ENCODE measurements at places on chromosomes 7 and 10.

- no peak for DNase-seq
These were observed 2.9 kb upstream of the SPACDR start for GRCh38 chr7:100466653-100467605.

DNA sequence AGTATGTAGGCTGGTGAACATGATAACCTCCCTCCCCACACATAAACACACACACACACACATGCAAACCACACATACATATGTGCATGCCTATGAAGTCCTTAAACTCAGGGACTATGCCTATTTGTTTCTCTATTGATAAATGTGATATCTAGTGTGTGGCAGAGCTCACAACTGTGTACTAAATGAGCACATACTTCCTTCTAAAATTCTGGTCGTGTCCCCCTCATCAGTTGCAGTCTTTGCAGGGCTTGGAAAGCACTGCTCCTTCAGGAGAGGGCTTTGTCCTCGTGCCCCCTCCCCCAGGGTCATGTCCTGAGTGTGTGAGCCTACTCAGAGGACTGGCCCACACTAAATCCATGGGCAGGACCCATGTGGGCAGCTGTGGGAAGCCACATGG is 94.0 kb downstream of the SFMBT2 start:
- DNase-seq, result no peak

- no peak for DNase-seq
These were observed 53.2 kb downstream of the ICA1 start for GRCh38 chr7:8208816-8209215.

- no peak for DNase-seq
These were observed 23.2 kb upstream of the FGL2 start for GRCh38 chr7:77222819-77223218.

- DNase-seq, result no peak
These were observed 127.1 kb downstream of the AOAH start for GRCh38 chr7:36597090-36597773.

DNA sequence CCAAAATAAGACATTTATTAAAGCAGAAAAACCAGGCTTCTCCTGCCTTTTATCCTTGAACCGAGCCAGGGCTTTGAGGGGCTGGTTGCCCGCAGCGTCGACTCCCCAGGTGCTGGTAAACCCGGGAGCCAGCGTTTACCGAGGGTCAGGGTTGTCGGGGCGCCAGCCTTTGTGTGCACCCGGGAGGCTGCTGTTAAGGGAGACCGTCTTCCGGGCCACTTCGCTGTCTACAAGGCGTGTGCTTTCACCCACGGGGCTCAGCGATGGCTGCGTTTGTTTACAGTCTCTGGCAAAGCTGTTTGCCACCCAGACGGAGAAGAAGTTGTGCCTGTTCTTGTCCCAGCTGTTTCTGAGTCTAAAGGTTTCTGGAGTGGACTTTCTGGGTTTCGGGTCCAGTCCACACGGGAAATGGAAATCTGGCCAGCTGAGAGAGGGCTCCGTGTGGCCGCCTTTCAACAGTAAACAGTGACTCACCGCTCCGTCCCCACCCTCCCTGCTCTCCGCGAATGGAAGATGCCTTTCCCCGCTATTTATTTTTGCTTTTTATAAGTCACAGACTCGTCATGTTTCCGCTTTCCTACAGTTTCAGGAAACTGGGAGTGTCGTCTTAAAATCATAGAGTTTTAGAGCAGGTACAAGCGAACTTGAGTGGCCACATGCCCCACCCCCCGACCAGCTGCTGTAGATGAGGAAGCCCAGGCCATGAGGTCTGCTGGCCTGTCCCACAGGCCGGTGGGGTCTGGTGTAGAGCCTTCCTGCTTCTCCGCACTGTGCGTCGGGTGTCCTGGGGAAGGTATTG is 2.2 kb downstream of the MAFK start:
- no peak for DNase-seq

All from NCI-H1092 treated with DMSO at 0.1 percent for 48 hours (cell line).